ENCODE measurements at places on chromosomes 16 and 17.

- no peak for DNase-seq
These were observed 40.8 kb downstream of the NUP88 start for GRCh38 chr17:5378566-5379207.

DNA sequence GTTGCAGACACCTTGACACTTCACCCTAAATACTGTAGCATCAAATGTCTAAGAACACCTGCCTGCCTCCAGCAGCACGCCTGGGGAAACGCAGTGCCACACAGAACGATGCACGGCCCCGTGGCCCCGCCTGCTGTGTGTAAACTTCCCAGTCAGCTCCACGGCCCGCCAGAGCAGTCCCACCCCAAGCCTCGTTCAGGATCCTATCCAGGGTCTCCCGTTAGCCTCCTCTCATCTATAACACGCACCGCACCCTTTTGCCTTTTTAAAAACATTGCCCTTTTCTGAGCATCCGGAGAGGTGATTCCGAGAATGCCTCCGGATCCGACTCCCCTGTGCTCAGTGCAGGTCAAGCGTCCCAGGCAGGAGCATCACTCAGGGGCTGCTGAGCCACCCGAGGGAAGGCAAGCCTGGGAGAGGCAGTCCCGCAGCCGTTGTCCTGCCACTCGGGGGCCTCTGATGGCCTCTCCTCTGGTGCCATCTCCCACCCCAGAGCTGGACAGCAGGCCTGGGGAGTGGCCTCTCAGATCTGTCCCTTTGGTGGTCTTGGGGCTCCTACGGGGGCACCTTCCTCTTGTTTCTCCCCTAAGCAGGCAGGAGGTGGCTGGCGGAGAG lies 37.9 kb upstream of the SLC38A10 start:
- DNase-seq: no peak

- no peak for DNase-seq
These were observed 40.8 kb downstream of the NT5M start for GRCh38 chr17:17343896-17344506.

DNA sequence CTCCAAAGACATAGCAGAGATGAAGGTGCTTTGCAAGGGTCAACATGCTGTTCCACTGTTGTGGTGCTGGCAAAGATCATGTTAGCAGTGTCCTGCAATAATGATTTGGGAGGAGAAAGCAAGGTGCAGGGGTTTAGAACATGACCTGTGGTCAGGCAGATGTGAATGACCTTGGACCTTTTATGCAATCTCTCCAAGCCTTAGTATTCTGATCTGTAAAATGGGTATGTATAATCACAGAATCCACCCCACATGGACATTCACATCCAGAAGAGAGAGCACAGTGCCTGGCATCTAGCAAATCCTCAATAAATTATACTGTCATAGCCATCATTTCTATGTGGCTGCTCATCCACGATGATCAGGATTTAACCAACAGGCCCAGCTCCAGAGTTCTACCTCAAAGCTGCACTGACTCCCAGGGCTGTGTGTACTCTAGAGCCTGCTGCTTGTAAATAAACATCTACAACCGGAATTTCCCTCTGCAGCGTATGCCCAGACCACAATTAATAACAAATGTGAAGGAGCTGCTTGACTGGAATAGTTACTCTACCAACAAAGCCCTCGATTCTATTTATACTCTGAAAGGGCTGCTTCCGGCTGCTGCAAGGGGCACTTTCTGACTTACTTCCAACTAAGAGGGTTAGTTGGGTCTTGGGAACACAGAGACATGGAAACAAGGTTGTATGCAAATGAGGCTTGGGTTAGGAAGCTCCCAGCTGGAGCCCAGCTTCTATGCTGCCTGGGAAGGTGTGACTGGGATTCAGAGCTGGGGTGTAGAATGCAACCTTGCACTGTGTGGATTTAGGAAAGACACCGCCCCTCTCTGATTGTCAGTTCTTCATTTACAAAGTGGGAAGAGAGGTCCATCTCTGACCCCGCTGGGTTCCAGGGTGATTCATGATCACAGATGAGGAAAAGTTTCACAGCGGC lies 265.2 kb downstream of the XYLT1 start:
- DNase-seq: no peak

DNA sequence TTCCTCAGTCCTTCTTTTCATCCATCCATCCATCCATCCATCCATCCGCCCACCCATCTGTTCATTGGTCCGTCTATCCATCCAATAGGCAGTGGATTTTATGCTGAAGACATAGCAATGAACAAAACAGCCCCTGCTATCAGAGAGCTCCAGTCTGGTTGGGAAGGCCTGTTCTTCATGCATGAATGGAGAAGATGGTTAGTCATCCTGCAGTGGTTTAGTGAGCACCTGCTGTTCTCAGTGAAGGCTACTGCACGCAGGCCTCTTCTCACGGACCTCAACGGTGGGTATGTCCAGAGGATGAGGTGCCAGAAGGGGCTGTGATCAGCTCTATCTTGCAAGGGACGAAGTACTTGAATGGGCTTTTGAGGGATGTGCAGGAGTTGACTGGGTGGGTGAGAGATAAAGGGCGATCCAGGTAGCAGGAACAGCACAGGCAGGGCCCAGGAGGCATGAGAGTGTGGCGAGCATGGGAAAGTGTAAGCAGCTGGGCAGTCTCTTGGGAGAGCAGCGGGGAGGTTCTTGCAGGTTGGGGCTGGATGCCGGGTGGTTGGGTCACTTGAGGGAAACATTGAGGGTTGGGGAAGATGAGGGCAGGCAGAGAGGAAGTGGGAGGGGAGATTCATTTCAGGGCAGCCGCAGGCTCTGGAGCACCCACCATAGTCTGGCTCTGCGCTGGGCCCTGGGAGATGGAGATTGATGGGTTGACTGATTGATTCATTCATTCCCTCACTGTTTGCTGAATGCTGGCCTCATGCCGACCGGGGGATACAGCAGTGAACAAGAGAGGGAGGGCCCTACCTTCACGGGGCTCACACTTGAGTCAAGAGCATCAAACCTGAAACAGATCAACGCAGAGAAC lies 115.0 kb upstream of the CIBAR2 start:
- no peak for DNase-seq

GRCh38 chr16:67910158-67910557 lies 17.1 kb downstream of the PSKH1 start:
- no peak for DNase-seq

DNA sequence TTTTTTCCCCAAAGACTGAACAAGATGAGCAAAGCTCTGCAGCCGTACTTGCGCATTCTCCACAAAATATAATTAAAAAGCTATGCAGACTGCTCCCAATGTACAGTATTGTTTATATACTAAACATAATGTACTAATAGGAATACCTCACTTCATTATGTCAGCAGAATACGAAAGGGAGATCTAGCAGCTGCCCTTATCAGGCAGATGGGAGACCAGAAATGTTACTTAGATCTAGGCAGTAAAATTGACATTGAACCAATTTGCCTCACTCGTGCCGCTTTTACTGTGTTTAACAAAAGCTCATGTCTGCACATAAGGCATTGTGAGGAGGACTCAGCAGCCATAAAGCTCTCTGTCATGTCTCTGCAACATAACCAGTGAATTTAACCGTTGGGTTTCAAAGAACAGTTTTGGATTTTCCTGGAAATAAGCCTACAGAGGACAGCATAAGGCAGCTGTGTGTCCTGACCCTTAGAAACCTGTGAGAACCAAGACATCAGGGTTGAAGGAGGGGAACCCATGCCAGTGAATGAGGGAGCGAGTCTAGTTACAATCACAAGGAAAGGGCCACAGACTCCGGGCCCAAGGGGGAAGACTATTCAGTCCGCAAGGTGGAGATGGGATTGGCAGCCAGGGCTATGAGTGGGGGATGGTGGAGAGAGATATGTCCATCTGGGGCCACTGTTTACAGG lies 71.4 kb downstream of the GNAO1 start:
- no peak for DNase-seq

Data from activated T-cell treated with anti-CD3 and anti-CD28 coated beads for 24 hours (primary cell).